Suppressor macrophage treated with lipopolysaccharide for 4 hours (primary cell): ENCODE measurements at places on chromosomes 7 and 10.

DNA sequence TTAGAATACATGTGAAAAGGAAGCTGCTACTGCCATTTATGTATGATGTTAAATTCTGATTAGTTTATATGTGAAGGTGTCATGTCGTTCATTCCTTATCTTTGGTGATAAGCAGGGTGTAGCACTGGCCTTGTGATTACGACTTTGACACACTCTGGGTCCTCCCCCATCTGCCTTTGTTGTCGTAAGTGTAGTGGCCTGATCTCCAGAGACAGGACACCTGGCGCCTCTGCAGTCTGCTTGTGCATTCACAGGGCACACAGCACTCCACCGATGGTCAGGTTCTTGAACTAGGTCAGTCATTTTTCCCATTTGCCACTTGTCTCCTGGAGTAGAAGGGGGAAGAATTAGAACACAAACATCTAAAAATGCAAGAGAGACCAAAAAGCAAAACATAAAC is 186.0 kb downstream of the PRKCQ start:
- no peak for DNase-seq

DNA sequence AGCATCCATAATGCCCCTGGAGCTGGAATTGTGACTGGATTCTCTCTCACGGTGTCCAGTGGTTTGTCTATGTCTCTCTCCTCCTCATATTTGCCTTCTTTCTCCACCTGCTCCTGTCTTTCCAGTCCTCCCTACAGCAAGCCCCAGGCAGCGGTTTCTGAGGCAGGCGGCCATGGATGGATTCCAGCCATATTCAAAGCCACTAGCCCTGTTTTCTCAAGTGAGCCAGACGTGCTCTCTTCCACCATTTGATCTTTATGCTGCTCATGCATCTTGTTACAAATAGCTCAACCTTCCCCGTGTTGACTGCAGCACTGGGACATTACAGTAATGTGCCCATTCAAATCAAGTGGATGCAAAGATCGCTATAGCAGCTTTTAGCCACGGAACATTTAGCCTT is 387.2 kb upstream of the PODXL start:
- no peak for DNase-seq

DNA sequence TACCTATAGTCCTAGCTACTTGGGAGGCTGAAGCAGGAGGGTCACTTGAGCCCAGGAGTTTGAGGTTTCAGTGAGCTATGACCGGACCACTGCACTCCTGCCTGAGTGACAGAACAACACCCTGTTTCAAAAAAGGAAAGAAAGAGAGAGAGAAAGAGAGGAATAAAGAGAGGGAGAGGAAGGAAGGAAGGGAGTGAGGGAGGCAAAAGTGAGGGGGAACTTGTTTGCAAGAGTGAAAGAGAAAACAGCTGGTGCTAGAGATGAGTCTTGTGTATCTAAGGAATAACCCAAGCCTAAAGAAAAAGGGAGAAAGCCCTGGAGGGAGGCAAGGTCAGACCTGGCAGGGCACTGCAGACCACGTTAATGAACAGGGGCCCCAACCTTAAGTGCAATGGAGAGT is 4.8 kb upstream of the NT5C2 start:
- peak; percentile 70 for DNase-seq

- no peak for DNase-seq
These were observed 31.3 kb downstream of the FKBP6 start for GRCh38 chr7:73359306-73359705.

GRCh38 chr10:78362406-78363022 is 328.9 kb downstream of the RPS24 start:
- peak; percentile 64 for DNase-seq

DNA sequence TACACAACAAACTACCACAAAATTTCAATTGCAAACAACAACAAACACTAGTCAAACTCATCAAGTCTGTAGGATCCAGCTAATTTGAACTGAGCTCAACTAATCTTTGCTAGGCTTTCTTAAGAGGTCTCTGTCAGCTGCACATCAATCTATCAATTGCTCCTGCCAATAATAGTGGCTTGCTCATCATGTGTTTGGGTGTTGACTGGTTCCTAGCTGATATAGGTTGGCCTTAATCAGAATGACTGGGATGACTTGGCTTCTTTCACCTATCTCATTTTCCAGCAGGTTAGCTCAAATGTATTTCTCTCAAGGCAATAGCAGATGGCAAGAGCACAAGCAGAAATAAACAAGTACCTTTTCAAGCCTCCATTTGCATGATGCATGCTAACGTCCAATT is 370.3 kb upstream of the NFE2L3 start:
- DNase-seq, result no peak

DNA sequence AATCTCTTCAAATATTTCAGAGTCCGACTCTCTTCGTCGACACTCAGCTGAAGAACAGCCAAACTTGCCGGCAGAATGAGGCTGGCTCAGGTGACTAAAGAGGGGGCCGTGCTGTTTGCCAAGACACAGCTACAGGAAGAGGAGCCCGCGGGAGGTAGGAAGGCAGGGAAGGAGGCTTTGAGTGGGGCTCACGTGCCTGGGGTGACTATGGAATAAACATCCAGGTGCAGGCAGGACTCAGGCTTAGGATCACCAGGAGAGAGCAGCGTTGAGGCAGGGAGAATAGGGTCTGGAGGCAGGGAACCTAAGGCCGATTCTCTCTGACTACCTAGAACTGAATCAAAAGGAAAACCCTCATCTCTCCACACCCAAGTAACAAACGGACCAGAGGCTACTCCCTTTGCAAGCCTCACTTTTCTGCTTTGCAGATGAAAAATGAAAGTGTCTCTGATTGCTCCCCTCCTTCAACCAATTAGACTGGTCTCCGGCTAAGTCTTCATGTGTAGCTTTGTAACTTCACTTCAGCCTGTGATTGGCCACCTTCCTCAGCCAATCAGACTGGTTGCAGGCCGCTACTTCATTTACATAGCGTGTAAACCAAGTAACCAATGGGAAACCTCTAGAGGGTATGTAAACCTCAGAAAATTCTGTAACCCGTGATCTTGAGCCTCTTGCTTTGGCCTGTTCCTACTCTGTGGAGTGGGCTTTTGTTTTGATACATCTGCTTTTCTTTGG is 19.7 kb upstream of the BNIP3 start:
- no peak for DNase-seq

- DNase-seq, result no peak
These were observed 145.9 kb downstream of the SH3PXD2A start for GRCh38 chr10:103709341-103709920.

- no peak for DNase-seq
These were observed 196.0 kb downstream of the RNLS start for GRCh38 chr10:88386821-88387773.

- DNase-seq, result no peak
These were observed 109.3 kb upstream of the FZD8 start for GRCh38 chr10:35751347-35751746.

DNA sequence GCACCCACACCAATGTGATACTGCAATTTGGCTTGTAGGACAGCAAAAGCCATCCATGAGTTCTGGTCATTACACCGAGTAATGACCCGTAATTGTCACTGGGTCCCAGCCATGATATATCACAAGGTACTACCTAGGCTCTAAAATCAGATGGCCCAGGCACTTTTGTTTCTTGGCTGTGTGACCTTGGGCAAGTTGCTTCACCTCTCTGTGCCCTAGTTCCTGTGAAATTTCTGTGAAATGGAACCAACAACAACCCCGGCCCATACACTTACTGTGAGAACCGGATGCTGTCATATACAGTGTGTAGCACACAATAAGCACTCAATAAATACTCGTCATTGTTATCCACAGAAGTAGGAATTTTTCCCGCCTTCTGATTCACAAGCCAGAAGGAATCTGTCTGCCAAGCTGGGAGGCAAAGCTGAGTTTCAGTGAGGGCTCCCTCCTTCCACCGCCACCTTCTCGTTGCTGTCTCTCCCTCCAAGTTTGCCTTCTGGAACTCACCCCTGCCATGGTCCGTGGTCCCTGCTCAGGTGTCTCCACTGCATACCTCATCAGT is 6.4 kb upstream of the CYTH3 start:
- DNase-seq, result no peak

DNA sequence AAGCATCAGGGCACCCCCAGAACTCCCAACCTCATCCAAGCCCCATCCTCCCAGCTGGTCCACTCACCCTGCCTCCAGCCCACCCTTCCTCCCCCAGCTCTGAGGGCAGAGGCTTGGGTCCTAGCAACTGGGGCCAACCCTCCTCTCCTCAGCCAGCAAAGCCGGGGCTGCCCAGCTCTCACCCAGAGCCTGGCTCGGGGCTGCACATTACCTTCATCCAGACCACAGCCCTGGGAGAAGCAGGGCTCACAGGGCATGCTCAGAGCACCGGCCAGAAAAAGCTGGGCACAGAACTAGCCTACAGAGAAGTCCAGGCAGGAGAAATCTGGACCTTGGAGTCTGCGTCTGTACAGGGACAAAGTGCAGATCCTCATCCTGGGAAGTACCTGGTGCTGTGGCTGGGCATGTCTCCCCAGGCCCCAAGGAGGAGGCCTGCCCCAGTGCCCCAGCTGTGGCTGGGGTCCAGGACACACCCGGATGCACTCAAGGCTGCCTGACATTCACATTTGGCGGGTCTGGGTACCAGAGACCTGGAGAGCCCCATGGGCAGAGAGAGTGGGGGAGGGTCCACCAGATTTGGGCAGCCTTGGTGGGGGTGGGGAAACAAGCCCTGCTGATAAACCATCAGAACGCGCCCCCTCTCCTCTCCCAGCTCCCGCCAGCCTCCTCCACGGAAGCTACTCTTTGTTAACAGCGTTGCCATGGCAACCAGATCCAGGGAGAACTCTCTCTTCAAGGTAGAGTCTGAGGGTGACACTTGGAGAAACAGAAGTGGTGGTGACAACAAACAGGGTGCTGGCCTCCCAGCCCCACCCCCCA is 5.1 kb downstream of the RASGEF1A start:
- no peak for DNase-seq

- DNase-seq, result no peak
These were observed 90.3 kb downstream of the JMJD1C start for GRCh38 chr10:63375458-63375857.

- DNase-seq, result no peak
These were observed 84.4 kb upstream of the NEBL start for GRCh38 chr10:20981419-20981953.

DNA sequence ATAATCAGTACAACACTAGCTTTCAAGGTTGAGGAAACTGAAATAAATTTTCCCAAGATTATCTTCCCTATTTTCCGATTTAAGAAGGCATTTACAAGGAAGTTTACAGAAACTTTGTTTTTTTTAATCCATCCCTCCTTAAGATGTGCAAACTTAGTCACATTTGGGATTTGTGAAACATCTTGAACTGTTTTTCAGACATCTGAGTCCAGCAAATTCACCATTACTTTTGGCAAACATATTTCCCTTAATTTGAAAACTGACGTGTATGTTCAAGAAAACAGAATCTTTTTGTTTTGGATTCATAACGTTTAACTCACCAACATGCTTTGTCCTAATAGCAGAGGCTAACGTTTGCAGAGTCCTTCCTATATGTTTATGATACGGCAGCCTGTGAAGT is 19.5 kb downstream of the GLI3 start:
- DNase-seq, result no peak

DNA sequence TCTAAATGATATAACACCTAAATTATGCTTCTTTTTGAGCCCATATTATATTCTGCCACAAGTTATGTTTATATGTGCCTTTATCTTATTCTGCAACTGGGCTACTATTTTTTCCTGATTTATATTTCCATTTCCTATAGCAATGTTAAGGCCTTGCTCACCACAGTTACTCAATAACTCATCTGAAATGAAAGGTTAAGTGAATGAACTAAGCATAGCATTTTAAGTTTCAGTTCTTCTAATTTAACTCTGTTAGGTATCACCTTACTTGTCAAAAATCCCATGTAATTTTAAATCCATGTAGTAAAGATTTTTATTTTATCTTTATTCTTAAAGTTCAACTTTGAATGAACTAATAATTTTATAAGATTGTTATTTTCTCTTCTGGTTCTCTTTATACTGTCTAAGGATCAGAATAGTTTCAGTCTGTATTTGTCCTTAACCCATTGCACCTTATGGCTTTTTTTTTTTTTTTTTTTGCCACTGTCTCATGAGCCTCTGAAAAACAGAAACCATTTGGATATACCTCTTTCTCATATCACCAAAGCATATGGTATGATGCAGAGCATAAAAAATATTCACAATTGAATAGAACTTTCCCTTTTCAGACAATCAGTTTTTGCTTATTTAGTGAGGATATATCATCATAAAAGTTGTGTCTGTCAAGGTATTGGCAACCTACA is 301.8 kb upstream of the ZWINT start:
- DNase-seq, result no peak

DNA sequence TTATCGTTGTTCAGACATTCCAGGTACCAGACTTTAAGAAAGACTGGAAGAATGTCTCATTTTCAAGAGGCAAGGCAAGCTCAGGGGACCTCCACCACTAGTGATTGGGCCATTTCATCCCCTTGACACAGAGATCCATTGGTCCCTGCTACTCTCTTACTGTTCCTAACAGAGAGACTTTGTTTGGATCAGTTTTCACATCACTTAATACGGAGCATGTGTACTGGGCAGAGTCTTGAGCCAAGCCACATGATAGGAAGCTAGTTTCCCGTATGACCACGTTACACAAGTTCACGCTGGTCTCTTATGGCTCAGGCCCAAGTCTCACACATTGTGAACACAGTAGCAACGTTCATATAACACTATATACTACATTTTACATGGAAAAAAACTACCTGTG is 269.9 kb downstream of the BAMBI start:
- DNase-seq, result no peak

- peak; percentile 23 for DNase-seq
These were observed 56.8 kb downstream of the FAS start for GRCh38 chr10:89047397-89047796.

DNA sequence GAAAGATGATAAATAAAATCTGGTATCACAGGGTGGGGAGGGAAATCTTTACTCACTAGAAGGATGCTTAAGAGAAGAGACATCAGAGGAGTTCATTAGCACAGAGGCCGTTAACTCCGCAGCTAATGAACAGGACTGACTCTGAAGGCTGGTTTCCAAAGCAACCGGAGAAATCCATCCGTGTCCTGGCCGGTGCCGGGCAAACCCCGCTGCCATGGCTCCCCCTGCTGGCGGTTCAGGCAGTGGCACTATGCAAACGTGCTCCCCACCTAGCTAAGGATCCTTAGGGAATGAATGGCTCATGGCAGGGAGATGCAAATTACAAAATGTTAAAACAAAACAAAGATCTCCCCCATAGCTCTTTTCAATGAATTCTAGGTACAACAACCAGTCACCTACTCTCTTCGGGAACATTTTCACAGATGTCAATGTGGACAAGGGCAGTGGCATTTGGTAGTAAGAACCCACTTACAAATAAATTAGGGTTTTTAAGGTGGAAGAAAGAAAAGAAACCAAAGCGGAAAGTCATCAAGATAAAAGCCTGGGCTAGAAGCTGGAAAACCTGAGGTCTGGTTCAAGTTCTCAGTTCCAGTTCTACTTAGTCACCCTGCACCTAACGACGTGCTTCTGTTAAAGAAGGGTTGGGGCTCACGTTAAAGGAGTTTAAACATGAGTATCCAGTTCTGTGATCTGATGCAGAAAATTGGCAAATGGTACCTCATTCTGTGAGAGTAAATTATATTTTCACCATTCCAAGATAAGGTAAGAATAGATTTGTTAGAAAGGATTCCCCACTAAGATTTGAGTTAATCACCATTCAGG is 138.2 kb downstream of the SVIL start:
- peak; percentile 62 for DNase-seq

GRCh38 chr7:67267914-67268313 is 271.3 kb downstream of the TYW1 start:
- DNase-seq, result no peak
